ENCODE measurements at places on chromosomes 7 and 10.

- DNase-seq = peak; percentile 63
Measured at GRCh38 chr7:129298268-129298893, 73.6 kb downstream of the AHCYL2 start.

GRCh38 chr7:132291481-132291880 is 284.8 kb downstream of the PLXNA4 start:
- no peak for DNase-seq

GRCh38 chr10:59748834-59749233 is 4.4 kb downstream of the MRLN start:
- DNase-seq = no peak

DNA sequence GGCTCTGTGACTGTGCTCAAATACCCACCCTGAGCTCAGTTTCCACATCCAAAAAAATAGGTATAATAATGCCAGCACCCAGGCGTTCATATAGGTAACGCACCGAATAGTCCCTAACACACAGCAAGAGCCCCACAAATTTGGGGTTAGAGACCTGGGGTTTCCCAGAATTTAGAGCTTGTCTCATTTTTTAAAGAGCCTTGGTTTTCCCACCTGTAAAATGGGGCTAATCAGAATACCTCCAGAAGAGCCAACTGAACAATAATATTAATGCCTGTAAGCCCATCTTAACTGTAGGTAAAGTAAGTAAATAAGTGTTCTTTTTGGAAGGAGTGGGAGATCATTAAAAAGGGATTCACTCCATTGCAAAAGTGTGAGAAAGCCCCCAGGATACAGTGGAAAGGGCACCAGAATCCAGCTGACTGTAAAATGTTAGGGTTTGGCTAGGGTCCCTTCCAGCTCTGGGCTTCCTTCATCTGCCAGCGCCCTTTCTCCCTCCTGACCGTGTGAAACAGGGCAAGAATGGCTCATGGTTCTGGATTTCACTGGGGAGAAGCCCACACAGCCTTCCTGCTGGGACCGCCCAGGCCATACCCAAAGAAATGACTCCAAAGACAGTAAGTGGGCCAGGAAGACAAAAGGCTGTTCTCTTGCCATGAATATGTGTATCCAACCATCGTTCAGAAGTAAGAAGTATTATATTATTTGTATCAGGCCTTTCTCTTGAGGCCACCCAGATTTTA is 2.1 kb downstream of the MTURN start:
- DNase-seq = no peak

DNA sequence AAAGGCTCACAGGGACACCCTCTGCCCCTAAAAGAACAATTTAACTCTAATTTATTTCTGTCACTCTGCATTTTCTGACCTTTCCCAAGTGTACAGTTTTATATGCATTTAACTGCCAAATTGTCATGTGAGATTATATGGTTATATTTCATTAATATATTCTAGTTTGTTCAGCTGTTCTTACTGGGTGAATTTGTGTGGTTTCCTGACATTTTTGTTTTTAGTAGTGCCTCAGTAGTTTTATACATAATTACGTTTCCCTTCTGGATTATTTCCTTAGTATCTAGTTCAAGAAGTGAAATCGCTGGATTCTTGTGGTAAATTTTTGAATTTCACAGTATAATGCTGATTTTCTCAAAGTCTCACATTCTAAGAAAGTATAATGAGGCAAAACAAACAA is 41.3 kb downstream of the EGFR start:
- no peak for DNase-seq

- no peak for DNase-seq
Measured at GRCh38 chr7:51346126-51346525, 29.5 kb upstream of the COBL start.

GRCh38 chr10:95569368-95569767 is 8.2 kb upstream of the SORBS1 start:
- no peak for DNase-seq

Measured in left lobe of liver (tissue), 2 donors.